PC-3 (cell line): ENCODE measurements at places on chromosomes 12 and 14. TPM values are rescaled to one million over a fixed set of nuclear protein-coding genes. Genes with fewer than 3 reads are reported as not detected.
A peak's percentile ranks its signal among the peaks of the same experiment; 100 is the strongest.

ZNF84 gene
- total RNA-seq: 3.2 and 12.9 TPM in 2 replicates

KLRC1 gene
- total RNA-seq: not detected in 2 replicates

IGF1 gene
- total RNA-seq: not detected in 2 replicates

ZBTB42 gene
- 9.2 and 11.3 TPM in 2 replicates for total RNA-seq

DNA sequence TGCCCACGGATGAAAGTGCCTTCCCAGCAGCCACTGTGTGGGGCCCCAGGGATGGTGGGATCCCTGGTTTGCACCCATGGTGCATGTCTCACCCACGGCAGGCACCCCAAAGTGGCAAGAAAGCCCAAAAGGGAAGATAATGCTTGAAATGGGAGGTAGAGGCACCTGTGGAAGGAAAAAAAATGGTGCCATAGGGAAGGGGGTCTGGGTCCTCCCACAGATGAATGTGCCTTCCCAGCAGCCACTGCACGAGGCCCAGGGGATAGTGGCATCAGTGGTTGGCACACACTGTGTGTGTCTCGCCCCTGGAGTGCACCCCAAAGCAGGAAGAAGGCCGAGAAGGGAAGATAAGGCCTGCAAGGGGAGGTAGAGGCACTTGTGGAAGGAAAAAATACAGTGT lies 264.2 kb downstream of the ALG10 start:
- no peak overlapping the region for H3K27ac ChIP-seq
- DNase-seq: no peak
- no peaks in the 10 kb centered on the region for H3K36me3 ChIP-seq
- no peak overlapping the region for H3K4me3 ChIP-seq
- H3K4me1 ChIP-seq: no peaks in the 10 kb centered on the region

GRCh38 chr12:28096649-28097048 lies 93.6 kb upstream of the CCDC91 start:
- H3K4me1 ChIP-seq: no peaks in the 10 kb centered on the region
- no peak overlapping the region for H3K4me3 ChIP-seq
- H3K27ac ChIP-seq: no peak overlapping the region
- H3K36me3 ChIP-seq: no peaks in the 10 kb centered on the region
- DNase-seq: no peak
- no peaks in the 10 kb centered on the region for H3K27me3 ChIP-seq

GRCh38 chr14:77640756-77641533 lies 24.5 kb upstream of the SPTLC2 start:
- DNase-seq: no peak
- no peak overlapping the region for H3K4me3 ChIP-seq
- H3K27ac ChIP-seq: no peak overlapping the region
- peaks cover 10% of the 10 kb centered on the region for H3K4me1 ChIP-seq

- no peak overlapping the region for H3K4me3 ChIP-seq
- no peaks in the 10 kb centered on the region for H3K4me1 ChIP-seq
- H3K36me3 ChIP-seq: no peaks in the 10 kb centered on the region
- no peak for DNase-seq
- no peak overlapping the region for H3K27ac ChIP-seq
Measured at GRCh38 chr14:56494167-56494566, 85.4 kb upstream of the TMEM260 start.

DNA sequence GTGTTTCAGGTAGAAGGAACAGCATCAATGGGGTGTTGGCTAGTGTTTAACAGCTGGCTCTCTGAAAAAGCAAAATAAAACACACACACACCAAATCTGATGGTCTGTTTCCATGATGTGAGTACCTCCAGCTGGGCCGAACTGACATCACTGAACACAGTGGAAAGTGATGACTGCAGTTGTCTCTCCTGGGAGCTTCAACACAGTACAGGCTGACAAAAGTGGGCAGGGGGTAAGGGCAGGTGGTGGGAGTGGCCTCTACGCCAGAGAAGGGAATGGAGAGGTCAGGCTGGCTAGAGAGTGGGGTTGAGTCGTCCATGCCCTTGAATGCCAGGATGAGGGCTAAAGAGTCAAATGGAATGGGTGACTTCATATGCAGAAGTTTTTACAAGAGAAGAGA lies 8.0 kb upstream of the HNF1A start:
- no peaks in the 10 kb centered on the region for H3K36me3 ChIP-seq
- no peaks in the 10 kb centered on the region for H3K4me1 ChIP-seq
- no peak overlapping the region for H3K4me3 ChIP-seq

DNA sequence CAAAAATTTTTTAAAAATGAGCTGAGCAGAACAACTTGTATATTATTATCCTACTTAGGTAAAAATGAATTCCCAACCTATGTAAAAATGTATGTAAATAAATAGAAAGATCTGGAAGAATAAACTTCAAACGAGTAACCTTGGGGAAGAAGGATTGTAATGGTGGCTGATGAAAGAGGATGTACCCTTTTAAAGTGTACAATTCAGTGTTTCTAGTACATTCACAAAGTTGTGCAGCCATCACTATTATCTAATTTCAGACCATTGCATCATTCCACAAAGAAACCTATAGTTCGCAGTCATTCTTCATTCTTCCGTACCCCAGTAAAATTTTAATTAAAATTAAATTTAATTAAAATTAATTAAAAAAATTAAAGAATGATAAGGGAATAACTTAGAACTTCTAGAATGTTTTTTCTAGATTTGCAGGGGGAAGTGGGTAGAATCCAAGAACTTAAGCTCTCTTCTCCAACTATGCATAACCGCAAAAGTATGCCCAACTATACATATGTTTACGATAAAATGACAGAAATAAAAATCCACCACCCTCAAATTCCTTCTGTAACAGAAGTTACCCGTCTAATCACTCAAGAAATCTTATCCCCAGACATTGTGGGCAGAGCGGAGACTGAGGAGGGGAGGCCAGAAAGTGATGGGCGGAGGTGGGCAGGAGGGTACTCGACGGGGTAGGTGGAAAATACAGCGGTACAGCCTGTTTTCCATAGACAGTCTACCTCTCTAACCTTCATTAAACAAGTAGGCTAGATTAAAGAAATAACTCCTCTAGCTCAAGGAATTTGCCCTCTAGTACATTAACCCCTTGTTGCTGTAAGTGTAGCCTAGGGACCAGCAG lies 921 bp downstream of the DEPDC4 start:
- peaks cover 17% of the 10 kb centered on the region for H3K4me1 ChIP-seq
- H3K27me3 ChIP-seq: no peaks in the 10 kb centered on the region
- H3K27ac ChIP-seq: no peak overlapping the region
- H3K36me3 ChIP-seq: no peaks in the 10 kb centered on the region
- no peak for DNase-seq

DNA sequence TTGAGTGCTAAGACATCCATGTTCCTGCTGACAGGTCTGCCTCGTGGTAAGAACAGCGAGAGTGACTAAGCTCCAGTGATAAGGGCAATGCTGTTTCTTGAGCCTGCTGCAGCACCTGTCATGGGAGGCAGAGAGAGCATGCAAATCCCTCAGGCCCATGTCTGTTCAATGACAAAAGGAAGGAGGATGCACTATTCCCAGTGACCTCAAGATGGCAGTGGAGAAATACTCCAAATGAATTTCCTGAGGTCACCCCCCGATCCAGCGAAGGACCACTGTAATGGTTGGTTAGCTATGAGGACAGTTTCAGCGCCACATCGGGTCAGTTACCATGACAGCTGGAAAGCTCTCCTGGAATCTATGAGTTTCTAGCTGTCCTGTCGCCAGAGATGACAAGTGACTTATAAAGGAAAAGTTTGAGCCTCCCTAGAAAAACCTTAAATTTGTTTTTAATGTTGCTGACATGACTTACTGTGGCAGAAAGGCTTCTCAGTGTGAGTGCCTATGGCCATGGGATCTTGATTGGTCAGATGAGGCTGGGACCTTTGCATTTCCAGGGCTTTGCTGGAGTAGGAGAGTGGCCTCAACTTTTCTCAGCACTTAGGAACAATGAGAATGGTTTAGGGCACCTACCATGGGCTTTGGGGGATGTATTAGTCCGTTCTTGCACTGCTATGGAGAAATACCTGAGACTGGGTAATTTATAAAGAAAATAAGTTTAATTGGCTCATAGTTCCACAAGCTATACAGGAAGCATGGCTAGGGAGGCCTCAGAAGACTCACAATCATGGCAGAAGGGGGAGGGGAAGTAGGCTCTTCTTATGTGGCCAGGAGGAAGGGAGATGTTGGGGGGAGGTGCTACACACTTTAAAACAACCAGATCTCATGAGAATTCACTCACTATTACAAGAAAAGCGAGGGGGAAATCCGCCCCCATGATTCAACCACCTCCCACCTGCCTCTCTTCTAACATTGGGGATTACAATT lies 88.0 kb upstream of the TMEM260 start:
- no peak overlapping the region for H3K4me3 ChIP-seq
- no peaks in the 10 kb centered on the region for H3K4me1 ChIP-seq
- no peak overlapping the region for H3K27ac ChIP-seq
- peak; percentile 87 for DNase-seq
- peaks cover 45% of the 10 kb centered on the region for H3K27me3 ChIP-seq

DNA sequence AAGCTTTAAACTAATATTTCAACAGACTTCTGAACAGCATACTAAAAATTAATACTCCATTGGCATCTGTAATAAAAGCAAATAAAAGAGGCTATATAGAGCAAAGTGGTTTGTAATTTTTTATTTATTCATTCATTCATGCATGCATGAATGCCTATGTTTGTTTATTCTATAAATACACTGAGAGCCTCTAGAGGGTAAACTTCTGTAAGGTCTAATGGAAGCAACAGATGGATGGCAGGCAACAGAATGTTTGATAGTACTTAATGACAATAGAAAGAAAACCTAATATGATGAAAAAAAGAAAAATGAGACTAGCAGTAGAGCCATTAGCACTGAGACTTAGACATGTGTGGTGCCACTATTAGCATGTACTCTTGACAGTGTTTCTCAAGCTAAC lies 253.1 kb downstream of the CCDC91 start:
- no peak overlapping the region for H3K4me3 ChIP-seq
- no peaks in the 10 kb centered on the region for H3K36me3 ChIP-seq
- H3K27me3 ChIP-seq: no peaks in the 10 kb centered on the region

DNA sequence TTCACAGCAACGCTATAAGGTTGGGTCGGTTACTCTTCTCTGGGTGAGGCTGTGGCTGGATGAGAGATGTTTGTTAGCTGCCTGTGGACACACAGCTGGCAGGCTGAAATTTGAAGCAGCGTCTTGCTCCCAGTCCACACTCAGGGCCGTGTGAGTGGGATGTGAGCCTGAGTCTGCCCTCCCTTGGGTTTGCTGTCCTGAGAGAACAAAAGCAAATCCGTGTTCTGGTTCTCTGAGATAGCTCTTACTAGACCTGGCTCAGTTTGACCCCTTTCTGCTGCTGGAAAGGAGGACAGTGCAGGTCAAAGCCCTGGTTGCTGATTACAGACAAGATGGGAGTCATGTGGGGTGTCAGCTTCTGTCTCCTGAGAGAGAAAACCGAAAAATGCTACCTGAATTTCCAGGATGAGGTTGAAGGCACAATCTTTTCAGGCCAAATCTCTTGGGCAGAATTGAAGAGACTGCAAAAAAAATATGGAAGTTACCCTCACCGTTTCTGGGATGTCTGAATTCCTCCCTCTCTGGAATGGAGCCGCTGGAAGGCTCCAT lies 270.8 kb downstream of the ZFP36L1 start:
- no peak overlapping the region for H3K27ac ChIP-seq
- peaks cover 28% of the 10 kb centered on the region for H3K4me1 ChIP-seq
- no peak for DNase-seq
- no peak overlapping the region for H3K4me3 ChIP-seq
- no peaks in the 10 kb centered on the region for H3K27me3 ChIP-seq

GRCh38 chr12:67958187-67958586 lies 31.1 kb upstream of the IFNG-AS1 start:
- no peak for DNase-seq

DNA sequence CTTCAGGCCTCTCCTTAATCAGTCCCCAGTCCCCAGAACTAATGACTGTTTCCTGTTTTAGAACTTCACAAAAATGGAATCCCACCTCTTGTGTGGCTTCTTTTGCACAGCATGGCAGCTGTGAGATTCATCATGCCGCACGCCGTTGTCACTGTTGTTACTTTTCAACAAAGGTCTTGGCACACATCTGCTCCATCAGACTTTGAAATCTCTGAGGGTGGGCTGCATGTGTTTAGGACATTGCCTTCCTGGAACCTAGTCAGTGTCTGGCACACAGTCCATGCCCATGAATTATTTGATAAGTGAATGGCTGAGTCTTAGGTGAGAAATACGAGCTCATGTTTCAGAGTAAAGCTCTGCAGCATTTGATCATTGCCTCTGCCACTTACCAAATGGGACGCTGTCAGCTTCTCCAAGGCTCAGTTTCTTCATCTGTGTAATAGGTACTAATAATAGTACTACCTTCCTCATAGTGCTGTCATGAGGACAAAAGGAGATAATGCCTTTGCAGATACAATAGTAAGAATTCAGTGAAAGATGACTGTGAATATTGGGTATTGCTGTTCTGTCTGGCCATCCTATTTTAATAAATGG lies 90.4 kb downstream of the SRRM4 start:
- H3K27ac ChIP-seq: no peak overlapping the region
- H3K4me1 ChIP-seq: no peaks in the 10 kb centered on the region
- no peak for DNase-seq
- no peak overlapping the region for H3K4me3 ChIP-seq
- H3K36me3 ChIP-seq: no peaks in the 10 kb centered on the region

GRCh38 chr12:32211900-32212156 lies 105.2 kb downstream of the BICD1 start:
- H3K27me3 ChIP-seq: no peaks in the 10 kb centered on the region
- no peak overlapping the region for H3K4me3 ChIP-seq
- no peaks in the 10 kb centered on the region for H3K36me3 ChIP-seq
- DNase-seq: no peak
- no peaks in the 10 kb centered on the region for H3K4me1 ChIP-seq

DNA sequence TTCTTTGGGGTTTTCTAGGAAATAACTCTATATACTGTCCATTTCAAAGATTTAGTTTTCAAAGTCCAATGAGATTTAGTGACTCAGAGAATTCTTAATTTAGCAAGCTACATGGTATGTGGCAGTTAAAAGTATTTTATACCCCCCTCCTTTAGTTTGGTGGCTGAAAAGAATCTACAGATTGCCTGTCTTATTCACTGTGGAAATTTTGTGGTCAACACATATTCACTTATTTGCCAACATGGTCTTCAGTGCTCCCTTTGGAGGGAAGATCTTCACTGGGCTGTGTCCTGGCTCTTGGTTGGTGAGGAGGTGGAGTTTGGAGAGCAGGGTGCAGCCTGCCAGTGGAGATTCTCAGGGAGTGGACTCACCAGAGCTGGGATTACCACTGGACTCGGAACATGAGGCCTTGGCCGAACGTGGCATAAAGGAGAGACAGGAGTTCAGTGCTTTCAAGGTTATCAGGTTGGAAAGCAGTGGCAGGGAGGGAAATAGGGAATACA lies 39.8 kb downstream of the SAMD4A start:
- DNase-seq: peak; percentile 55
- H3K4me3 ChIP-seq: no peak overlapping the region
- no peak overlapping the region for H3K27ac ChIP-seq
- peaks cover 6% of the 10 kb centered on the region; the same call in 1 of the 2 replicates for H3K36me3 ChIP-seq
- H3K27me3 ChIP-seq: no peaks in the 10 kb centered on the region
- peaks cover 34% of the 10 kb centered on the region for H3K4me1 ChIP-seq

- H3K4me3 ChIP-seq: no peak overlapping the region
- no peaks in the 10 kb centered on the region for H3K4me1 ChIP-seq
- no peaks in the 10 kb centered on the region for H3K36me3 ChIP-seq
- DNase-seq: no peak
- no peak overlapping the region for H3K27ac ChIP-seq
Measured at GRCh38 chr14:93977790-93978581, 1.6 kb upstream of the ASB2 start.
